Esophagus squamous epithelium (tissue), 5 donors: ENCODE measurements at places on chromosomes 13 and 19.

GRCh38 chr13:27203186-27203585, 31.6 kb upstream of the USP12 start:
- DNase-seq: no peak
- no peaks in the 10 kb centered on the region for H3K4me1 ChIP-seq
- H3K4me3 ChIP-seq: no peak overlapping the region
- no peaks in the 10 kb centered on the region for H3K36me3 ChIP-seq

DNA sequence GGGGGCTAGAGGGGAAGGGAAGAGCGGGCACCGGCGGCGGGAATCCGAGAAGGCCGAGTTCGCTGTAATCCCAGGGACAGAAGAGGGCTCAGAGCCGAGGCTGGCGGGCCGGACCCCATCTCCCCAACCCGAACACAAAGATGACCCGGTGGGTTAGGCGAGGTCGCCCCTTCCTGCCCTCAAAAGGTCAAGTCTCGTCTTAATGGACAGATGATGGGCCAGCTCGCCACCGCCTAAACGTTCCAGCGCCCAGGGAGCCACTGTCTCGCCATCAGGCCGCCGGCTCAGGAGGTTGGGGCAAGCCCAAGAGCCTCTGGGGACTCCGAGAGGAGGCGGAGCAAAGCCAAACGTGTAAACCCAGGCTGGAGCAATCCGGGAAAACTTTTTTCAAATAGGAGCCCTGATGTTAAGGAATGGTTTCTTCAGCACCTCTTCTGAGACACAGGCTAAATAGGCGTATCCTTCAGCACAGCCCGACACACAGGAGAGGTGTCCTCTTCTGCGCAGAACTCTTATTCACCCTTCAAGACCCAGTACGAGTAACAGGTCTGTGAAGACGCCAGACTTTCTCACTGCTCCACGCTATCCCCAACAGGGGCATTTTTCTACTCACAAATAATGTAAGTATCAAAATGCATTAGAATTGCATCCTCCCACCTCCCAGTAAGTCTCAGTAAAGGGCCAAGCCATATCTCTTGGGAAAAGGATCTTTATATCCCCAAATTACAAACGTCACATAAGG, 6.3 kb upstream of the POU4F1 start:
- peaks cover 48% of the 10 kb centered on the region for H3K27me3 ChIP-seq
- peaks cover 5% of the 10 kb centered on the region for H3K36me3 ChIP-seq
- peaks cover 45% of the 10 kb centered on the region for H3K4me1 ChIP-seq
- H3K4me3 ChIP-seq: peak overlapping the region; percentile 26
- no peak for DNase-seq

DNA sequence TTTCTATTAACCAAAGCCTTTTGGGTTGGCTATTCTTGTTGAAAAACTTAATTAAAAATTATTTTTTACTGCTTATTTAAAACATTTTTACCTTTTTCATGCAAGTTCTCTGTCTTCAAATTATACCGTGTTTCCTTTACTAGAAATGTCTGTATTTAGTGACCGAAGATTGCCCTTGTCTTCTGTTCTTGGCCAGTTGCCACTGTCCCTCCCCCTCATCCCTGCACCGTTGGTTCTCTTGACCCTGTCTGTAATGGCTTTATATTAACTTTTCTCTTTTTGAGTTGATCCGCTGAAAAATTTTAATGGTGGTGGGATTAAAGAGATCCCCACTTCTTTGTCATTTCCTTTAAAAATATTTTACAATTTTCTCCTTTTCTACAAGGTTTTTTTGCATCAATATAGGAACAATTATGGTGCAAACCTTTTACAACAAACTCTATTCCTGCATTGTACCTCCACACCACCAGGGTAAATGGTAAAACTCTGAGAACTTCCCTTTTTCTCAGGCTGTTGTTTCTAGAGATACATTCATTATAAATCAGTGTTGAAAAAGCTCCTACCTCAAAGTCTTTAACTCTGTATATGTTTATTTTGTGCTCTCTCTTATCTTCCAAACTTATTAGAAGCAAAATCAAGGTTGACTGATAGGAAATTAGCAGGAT, 12.9 kb upstream of the RNF113B start:
- H3K27ac ChIP-seq: no peak overlapping the region
- no peaks in the 10 kb centered on the region for H3K27me3 ChIP-seq
- no peaks in the 10 kb centered on the region for H3K4me1 ChIP-seq
- no peak for DNase-seq

- peak overlapping the region; percentile 6 for H3K27ac ChIP-seq
- H3K36me3 ChIP-seq: no peaks in the 10 kb centered on the region
- no peaks in the 10 kb centered on the region for H3K27me3 ChIP-seq
These were observed 47.7 kb upstream of the USPL1 start for GRCh38 chr13:30569901-30570576.

- H3K27me3 ChIP-seq: no peaks in the 10 kb centered on the region
- no peaks in the 10 kb centered on the region for H3K4me1 ChIP-seq
- H3K4me3 ChIP-seq: no peak overlapping the region
- DNase-seq: no peak
- H3K27ac ChIP-seq: no peak overlapping the region
These were observed 359.4 kb downstream of the ZNF536 start for GRCh38 chr19:30731591-30731990.

GRCh38 chr13:89407357-89407756, 1736.2 kb downstream of the SLITRK5 start:
- no peak overlapping the region for H3K4me3 ChIP-seq
- H3K36me3 ChIP-seq: no peaks in the 10 kb centered on the region
- H3K27ac ChIP-seq: no peak overlapping the region
- DNase-seq: no peak

- no peak overlapping the region for H3K27ac ChIP-seq
- DNase-seq: no peak
- H3K27me3 ChIP-seq: no peaks in the 10 kb centered on the region
- H3K4me3 ChIP-seq: no peak overlapping the region
These were observed 11.9 kb downstream of the SYCE2 start for GRCh38 chr19:12907166-12907565.
